Head of caudate nucleus (tissue), 42 donors: ENCODE measurements at places on chromosomes 16 and 17.

DNA sequence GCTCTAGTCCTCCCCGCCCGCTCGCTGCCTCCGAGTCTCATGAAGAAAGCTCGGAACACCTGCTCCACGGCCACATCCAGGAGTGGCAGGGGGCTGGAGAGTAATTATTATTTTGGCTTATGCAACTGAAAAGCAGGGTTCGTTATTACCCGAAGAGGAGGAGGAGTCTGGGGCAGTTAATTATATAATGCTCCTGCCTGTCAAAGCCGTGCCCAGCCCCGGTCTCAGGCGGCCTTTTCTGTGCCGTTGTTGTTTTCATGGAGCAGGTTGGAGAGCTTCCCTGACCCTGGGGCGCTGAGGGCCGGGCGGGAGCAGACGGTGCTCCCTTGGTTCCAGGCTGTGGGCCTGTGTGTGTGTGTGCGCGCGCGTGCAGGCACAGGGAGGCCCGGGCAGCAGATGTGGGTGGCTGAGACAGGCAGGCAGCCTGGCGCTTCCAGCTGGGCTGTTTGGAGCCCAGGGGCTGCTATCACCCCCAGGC, 2.4 kb downstream of the JPH3 start:
- no peak for DNase-seq

DNA sequence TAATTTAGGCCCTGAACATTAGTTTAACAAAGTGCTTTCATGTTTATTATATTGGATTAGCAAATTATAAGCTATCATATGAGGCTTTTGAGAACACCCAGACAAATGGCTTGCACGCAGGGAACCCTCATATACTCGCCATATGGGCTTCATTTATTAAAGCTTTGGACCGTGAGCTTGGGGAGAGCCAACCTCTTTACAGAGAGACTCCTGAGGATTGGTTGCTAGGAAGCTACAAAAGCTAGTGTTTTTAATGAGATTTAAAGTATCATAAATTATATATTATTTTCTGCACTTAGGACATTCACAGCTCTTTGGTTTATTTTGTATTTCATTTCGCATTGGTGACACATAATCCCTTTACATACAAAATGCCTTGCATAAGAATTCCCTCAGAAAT, 193.8 kb upstream of the TOX3 start:
- no peak for DNase-seq

DNA sequence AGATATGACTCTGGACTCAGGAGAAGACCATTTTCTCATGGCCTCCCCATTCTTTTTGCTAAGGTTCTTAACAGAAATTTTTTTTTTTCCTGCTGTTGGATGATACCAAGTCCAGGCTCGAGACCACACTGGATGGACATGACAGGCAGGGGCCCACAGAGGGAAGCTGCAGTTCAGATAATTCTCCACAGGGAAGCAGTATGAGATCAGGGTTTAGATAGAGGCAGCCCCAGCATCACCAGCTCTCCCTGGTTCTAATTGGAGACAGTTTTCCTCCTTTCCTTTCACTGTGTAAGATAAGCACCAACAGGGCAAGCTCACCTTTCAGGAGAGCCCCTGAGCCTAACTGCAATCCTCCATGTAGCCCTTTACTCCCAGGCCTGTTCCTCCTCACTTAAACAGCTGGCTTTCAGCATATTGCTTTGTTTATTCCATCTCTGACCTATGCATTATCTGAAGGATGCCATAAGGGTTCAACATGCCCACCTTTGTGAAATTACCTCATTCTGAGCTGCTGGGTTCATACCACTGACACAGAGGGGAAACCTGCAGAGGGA, 108.1 kb downstream of the SNX11 start:
- no peak for DNase-seq

DNA sequence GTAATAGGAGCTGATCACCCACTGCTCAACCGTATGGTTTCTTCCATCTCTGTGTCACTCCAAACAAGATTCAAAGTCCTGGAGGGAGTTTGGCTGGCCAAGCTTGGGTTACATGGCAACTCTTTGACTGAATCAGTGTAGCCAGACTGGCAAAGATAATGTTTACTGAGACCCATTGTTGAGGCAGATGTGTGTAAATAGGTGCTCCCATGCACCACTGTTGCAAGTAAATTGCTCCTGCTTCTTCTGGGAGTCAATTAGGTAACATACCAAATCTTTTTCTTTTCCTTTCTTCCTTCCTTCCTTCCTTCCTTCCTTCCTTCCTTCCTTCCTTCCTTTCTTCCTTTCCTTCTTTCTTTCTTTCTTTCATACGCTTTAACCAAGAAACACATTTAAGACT, 86.3 kb upstream of the DHX40 start:
- DNase-seq: no peak

DNA sequence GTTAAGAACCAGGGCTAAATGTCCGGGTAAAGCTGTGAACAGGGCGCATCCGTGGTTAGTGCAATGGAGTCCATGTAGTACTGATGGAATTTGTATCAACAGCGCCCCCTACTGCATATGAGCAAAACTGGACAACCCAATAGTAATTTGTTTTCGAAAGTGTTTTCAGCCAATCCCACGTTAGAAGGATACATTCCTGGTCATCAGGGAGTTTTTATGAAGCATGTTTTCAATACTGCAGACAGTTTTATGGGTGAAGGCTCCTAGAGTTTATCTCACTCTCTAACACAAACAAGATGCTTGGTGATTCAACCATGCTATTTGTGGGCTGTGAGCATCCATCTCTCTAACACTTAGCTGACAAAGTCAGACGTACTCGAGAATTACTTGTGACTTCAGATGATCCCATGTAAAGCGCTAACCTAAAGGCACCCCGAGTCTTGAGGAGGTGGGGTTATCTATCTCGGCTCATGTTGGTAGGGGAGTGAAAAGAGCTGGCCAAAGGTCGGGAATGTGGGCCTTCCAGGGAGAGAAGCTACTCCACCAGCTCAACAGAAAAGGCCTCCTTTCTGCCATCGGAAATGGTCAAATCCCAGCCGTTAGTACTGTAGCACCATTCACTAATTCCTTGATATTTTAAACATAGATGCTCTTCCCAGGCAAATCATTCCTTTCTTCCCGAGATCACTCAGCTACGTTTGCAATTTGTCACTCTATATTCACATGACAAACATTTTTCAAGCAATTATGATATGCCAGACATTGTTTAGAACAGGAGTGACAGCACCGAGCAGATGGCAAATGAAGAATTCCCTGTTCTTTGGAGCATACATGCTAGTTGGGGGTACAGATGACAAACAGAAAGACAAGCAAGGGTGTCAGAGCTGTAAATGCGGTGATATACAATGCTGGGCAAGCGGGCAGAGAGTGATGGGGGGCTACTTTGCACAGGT, 46.9 kb upstream of the HNF1B start:
- DNase-seq: no peak

DNA sequence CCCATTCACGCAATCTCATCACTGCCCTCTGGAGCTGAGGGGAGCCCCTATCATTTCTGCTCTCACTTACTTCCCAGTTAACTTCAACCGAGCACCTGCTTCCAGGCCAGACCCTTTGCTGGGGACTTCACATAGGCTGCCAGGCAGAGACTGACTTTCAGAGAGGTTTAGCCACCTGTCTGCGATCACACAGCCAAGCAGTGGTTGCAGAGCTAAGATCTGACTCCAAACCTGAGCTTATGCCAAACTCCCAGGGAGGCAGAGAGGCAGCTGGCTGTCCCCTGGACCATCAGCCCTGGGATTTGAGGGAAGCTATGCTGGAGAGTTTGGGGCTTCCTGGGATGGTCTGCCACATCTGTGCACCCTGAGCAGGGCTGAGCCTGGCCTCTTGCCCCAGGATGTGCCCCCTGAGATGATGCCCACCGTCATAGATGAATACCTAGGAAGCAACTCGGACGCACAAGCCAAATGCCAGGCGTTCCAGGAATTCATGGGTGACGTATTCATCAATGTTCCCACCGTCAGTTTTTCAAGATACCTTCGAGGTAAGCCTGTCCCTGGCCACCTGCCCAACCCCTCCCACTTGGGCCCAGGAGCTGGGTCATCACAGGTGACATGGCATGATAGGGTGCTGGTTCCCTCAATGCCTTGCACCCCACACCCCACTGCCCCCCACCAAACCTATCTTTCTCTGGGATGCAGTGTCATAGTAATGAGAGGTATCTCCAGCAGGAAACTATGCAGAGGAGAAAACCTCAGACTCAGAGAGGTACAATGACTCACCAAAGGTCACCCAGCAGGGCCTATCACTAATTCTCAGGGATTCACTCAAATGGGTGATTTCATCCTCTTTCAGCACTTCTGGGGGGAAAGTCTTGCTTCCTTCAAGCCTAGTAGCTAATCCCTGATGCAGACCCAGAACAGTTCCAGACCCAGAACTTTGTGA, 10.0 kb downstream of the CES3 start:
- DNase-seq: no peak

- no peak for DNase-seq
Observed at GRCh38 chr17:57418463-57419246, 162.3 kb downstream of the MSI2 start.

- DNase-seq: no peak
Observed at GRCh38 chr16:85935974-85936760, 37.2 kb downstream of the IRF8 start.

- DNase-seq: no peak
Observed at GRCh38 chr17:1011760-1012735, 15.1 kb downstream of the TIMM22 start.

DNA sequence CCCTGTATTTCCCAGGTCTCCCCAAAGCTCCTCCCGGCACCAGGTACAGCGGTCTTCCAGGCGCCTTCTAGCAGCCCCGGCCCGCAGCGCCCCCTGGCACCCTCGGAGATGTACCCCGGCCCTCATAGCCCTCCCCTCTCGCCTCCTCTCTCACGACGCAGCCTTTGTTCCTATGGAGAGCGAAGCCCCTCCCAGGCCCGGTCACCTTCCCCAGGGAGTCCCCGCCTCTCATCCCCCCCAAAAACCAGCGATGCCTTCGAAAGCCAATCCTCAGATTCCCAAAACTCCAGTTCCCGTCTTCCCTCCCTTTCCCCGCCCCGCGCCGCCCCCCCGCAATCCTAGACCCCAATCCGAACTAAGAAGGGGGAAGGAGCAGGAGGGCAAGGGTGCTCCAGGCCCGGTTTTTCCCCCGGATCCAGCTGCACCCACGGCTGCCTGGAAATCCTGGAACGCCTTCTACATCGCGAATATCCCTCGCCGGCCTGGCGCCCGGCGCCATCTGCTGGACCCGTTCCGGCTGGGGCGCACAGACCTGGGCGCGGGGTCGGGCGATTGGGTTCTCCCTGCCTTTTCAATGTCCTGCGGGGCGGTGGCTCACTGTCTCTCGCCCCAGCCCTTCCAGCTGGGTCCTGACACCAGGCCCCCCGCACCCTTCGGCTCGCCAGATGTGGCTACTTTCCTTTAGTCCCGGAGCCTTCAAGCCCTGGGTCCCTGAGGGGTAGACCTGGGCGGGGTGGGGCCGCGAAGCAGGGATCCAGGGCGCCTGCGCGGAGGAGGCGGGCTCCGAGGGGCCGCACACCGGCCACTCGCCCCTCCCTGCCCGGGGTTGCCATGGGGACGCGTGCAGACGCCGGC, at the start of gene DNAH2:
Gene DNAH2 (plus strand): TSS at position 844 of the 855 bp plus-strand sequence. CDS start 1,991 bp downstream, outside the sequence.
- peak; percentile 93 for DNase-seq

GRCh38 chr16:81491541-81492188, 47.1 kb downstream of the CMIP start:
- no peak for DNase-seq

- DNase-seq: no peak
Observed at GRCh38 chr16:61813339-61813738, 222.9 kb downstream of the CDH8 start.

GRCh38 chr17:27544350-27545131, 86.4 kb upstream of the LGALS9 start:
- DNase-seq: no peak

DNA sequence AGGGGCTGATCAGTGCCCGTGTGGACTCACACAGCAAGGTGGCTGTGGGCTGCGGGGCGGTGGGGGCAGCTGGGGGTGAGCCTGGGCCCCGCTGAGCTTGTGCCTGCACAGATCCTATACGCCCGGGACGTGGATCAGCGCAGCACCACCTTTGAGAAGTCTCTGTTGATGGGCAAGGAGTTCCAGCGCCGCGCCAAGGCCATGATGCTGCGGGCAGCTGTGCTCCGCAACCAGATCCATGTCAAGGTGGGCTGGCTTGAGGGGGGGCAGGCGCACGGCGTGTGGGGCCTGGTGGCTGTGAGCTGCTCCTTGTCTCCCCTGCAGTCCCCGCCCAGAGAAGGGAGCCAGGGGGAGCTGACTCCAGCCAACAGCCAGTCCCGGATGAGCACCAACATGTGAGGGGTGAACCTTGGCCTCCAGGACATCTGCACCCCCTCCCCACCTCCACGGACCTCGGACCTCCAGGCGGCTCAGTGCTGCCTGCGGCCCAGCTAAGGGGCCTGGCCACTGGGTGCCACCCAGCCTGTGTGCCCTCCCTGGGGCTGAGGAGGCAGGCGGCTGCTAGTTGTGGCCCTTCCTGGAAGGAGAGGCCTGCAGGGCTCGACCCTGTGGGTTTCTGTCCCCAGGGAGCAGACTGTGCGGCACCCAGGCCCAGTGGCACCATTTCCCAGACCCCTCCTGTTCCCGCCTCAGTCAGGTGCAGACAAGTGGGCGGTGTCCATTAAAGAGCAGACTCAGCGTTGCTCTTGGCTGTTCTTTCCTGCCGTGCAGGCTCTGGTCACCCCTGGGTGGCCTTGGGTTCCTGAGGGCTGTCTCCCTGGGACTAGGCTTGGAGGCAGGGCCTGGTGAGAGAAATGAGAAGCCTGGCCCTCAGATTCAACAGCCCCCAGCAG, 5.3 kb downstream of the GPS1 start:
- no peak for DNase-seq

- DNase-seq: no peak
Observed at GRCh38 chr17:51456942-51457341, 196.6 kb downstream of the UTP18 start.

DNA sequence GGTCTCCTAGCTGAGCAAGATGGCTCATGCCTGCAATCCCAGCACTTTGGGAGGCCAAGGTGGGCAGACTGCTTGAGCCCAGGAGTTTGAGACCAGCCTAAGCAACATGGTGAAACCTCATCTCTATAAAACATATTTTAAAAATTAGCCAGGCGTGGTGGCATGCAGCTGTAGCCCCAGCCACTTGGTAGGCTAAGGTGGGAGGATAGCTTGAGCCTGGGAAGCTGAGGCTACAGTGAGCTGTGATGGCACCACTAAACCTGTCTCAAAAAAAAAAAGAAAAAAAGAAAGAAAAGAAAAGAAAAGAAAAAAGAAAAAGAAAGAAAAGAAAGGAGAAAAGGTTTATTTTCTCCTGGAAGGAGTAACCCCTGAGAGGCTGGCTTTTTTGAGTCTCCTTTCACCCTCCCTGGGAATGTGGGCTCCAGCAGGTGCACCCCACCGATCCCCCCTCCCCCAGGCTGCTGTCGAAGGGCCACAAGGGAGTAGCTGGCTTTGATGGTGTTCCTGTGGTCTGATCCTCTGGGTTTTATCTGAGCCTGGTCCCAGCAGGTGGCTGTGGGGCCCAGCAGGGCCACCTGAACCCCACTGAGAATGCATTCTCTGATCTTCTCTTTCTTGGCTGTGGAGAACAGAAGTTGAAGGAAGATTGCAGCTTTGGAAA, 29.9 kb upstream of the TNRC6C start:
- no peak for DNase-seq
